ENCODE measurements at places on chromosomes 11 and 22.

- DNase-seq = no peak
Observed at GRCh38 chr22:37659897-37660708, 1.6 kb downstream of the PDXP start.

- no peak for DNase-seq
Observed at GRCh38 chr11:33924341-33924740, 32.5 kb upstream of the LMO2 start.

DNA sequence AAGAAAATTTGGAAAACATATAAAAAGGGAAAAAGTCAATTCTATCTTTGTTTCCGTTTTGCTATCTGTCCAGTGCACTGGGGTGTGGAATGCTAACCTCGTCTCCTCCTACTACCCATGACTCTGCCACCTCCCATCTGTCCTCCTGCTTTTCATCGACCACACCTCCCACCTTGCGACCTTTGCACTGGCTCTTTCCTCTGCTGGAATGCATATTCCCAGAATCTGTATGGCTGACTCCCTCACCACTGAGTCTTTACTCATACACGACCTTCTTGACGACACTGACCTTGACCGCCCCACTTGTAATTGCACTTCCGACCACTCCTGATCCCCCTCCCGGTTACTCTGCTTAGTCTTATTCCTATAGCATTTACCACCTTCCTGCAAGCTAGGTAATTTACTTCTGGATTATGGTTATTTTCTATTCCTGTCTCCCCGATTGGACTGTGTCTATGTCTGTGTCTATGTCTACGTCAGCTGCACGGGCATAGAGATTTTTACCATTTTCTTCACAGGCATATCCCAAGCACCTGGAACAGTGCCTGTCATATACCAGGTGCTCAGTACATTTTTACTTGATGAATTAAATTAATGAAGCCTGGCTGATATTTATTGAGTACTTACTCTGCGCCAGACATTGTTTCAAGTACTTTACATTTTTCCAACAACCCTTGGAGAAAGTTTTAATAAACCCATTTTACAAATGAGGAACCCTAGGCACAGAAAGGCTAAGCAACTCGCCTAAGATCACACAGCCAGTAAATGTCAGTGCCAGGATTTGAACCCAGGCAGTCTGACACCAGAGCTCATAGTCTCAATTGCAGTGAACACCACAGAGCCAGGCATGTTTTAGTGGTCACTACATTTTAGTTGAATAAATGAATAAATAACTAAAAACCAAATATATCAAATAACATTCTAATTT is 89.3 kb upstream of the SLC22A12 start:
- no peak for DNase-seq

DNA sequence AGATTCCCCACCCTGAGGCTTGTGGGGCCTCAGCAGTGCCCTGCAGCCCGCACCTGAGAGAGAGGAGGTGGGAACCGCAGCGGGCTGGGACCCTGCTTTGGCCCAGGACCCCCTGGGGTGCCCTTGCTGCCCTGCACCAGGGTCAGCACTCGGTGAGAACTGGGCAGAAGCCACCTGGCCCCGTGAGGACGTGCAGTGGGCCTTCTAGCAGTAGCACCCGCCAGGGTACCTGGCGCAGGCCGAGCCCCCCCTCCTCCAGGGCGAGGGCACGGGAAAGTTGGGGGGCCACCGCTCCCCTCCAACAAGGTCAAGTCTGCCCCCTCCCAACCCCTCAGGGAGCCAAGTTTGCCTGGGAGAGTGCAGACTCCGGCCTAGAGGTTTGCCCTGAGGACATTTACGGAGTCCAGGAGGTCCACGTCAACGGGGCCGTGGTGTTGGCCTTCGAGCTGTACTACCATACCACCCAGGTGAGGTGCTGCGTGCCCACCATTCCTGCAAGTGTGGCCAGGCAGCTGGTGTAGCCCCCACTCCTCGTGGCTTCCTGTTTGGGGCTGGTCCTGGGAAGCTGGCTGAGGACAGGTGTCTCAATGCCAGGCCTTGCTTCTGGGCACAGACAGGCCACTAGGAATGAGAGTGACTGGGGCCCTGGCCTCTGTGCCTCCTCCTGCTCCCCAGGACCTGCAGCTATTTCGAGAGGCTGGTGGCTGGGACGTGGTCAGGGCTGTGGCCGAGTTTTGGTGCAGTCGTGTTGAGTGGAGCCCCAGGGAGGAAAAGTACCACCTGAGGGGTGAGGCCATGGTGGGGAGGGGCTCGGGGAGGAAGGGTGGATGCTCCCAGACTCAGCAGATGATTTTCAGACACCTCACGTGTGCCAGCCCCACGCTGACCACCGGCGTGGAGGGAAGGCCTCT is 3.5 kb downstream of the PGGHG start:
- DNase-seq = no peak

- DNase-seq = no peak
Observed at GRCh38 chr22:18991821-18992442, 55.8 kb upstream of the PRODH start.

DNA sequence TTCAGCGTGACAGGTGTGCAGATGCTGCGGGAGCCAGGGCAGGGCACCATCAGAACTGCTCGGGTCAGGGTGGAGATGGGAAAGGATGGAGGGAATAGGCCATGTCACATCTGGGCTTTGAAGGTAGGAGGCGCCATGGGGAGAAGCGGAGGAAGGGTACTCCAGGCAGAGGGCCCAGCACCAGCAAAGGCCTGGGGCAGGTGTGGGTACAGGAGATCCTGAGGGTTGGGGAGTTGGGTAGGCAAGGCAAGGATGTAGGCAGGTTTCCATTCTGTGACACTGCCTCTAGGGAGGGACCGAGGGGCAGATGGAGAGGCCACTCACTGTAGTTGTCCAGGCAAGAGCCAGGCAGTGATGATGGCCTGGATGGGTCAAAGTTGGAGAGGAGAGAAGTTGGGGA is 8.5 kb downstream of the EMID1 start:
- DNase-seq = no peak

Data from activated CD4-positive, CD25-positive, alpha-beta regulatory T cell treated with anti-CD3 and anti-CD28 coated beads, Interleukin-2, amount 50 U/mL, for 72 hours (primary cell).